ENCODE measurements at places on chromosomes 6 and 20.

- peak; percentile 36 for DNase-seq
Measured at GRCh38 chr20:5557123-5557522, 193.1 kb upstream of the SHLD1 start.

GRCh38 chr20:58722877-58723627, 30.5 kb downstream of the NPEPL1 start:
- DNase-seq = no peak

DNA sequence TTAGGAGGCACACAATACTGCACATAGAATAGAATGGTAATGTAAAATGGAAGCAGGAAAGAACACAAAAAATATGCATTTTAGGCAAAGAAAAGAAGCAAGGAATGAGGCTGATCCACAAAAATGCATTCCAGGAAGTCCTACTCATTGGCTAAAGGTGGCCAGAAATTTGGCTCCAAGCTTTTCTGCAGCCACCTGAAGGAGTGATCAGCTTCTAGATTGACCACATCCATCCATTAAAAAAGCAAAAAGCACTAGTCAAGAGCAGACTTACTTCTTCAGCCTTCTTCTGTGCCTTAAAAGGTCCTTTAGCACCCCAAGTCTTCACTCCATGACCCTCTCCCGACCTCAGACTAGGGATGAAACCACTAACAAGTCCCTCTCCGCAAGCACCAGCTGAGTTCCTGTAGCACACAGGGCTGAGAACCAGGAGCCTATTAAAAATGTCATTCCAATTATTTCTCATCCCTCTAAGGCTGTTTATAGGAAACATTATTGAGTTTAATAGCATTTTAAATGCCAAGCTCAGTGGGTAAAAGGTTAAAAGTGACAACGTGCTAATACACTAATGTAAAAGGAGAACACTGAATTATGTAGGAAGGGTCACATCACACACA, 36.5 kb downstream of the TRAM2 start:
- no peak for DNase-seq

DNA sequence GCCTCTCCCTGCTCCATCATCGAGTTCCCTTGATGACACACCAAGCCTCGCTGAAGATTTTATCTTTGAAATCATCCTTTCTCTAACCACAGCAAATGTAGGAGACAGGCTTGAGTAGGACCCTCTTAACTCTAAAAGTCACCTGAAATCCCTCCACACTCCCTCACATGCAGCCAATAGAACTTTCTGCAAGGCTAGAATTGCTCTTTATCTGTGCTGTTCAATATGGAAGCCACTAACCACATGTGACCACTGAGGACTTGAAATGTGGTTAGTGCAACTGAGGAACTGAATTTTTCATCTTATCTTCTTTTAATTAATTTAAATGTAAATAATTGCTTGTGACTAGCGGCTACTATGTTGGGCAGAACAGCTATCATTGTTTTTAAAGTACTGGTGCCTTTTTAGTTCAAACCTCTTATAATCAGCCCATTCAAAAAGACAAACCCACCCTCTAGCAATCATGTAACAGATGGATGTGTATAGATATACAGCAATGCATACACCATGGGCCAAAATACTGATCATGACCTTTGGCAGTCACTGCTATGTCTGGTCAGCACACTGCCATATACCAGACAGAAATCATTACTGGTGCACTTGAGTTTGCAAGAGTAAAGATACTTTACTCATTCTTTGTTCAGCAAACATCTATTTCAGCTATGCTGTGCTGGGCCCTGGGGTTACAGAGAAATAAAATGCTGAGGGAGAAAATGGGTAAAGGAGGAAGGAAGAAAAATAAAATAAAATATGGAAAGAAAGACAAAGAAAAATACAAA, 50.0 kb downstream of the GFOD1 start:
- no peak for DNase-seq

- no peak for DNase-seq
Measured at GRCh38 chr6:34099878-34100277, 46.0 kb downstream of the GRM4 start.

DNA sequence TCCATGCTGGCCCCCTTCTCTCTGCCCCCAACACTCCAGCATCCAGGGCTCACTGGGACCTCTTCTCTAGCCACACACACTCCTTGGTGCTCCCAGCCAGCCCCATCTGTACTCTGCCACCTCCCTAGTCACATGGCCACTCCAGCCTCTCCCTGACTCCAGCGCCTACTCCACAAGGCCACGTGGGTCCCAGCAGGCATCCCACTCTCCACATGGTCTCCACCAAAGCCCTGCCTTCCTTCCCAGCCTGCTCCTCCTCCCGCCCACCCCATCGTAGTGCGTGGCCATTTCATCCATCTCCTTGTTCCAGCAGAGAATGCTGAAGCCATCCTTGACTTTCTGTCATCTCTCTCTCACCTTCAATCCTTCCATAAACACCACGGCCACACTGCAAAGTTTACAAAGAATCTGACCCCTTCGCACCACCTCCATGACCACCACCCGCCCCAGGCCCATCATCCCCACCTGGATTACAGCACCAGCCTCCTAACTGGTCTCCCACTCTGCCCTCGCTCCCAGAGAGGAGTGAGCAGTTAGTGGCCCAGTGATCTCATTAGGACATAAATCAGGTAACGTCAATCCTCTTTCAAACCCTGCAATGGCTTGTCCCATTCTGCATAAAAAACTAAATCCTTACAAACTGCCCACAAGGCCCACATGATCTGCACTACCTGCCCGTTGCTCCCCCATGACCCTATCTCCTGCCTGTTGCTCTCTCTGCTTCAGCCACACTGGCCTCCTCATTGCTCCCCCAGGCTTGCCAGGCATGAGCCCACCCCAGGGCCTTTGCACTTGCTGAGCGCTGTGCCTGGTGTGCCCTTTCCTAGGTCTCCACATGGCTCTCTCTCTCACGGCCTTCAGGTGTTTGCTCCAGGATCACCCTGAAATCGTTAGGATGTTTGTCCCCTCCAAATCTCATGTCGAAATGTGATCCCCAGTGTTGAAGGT, 96.2 kb downstream of the GRM4 start:
- no peak for DNase-seq

GRCh38 chr6:12350644-12351170, 60.5 kb downstream of the EDN1 start:
- DNase-seq = no peak

- DNase-seq = no peak
Measured at GRCh38 chr6:20200761-20201630, 11.3 kb downstream of the MBOAT1 start.

- no peak for DNase-seq
Measured at GRCh38 chr6:41345901-41346300, 10.5 kb downstream of the NCR2 start.

DNA sequence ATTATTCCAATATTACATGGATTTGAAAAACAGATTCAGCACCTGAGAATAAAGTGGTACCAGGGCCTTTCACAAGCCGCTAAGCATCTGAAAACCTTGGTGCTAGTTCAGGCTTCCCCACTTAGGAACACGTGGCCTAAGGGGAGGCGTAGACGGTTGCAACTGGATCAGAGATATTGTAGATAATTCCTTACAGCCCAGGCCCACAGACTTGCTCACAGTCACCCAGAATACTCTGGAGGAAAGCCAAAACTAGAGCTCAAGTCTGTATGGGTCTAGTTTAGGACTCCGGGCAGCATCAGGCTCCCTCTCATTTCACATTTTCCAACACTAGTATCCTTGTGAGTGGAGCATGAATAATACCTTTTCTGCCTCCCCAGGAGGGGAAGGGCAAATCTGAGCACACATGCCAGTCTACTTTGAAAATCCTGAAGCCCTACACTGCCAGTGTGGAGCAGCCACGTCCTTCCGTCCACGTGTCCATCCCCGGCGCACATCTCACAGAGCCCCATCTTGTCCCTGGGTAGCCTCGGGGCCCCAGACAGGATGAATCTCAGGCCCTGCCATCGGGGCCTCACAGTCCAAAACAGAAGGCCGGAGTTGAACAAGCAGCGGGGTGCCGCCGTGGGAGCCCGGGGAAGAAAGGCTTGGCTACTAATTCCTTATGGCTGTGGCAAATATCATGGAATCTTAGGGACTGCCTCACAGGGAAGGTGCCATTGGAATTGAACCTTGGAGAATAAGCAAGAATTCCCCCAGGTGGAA, 299.3 kb downstream of the NRN1 start:
- no peak for DNase-seq

GRCh38 chr6:107714104-107714503, 110.0 kb downstream of the SCML4 start:
- no peak for DNase-seq

- DNase-seq = no peak
Measured at GRCh38 chr6:13776602-13777001, 37.8 kb downstream of the MCUR1 start.

DNA sequence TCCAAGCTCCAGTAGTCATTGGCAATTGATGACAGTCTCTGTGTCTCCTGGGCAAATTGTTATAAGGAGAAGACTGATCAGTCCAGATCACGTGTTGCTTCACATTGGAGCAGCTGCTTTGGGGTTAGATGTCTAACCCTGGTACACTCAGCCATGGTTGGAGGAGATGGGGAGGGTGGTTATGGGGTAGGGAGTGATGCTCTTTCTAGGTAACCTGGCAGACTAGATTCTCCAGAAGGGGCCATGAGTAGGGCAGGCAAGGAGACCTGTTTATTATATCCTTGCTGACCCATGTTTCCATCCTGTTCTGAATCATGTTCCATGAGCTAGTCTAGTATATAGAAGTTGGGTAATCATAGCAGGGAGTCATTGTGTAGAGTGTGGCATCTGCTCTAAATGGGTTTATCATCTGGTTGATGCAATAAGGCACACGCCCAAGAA, 50.8 kb upstream of the BACH2 start:
- DNase-seq = no peak

DNA sequence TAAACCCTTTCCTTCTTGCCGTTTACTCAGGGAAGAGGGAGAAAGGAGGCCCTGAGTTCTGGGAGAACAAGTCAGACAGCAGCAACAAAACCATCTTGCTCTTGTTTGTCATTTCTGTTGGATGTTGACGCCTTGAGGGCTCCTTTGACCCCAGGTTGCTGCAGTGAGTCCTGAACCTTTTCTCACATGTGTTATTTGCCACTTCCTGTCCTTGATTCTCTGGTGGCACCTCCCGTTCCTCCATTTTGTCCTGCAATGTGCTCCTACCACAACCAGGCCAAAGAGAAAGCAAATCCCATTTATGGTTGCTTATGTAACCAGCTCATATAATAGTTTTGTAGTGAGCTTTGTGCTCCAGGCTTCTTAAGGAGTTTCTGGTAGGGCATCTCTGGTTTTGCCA, 66.6 kb upstream of the ADGRF4 start:
- no peak for DNase-seq

- peak; percentile 28 for DNase-seq
Measured at GRCh38 chr6:129893640-129894039, 32.5 kb upstream of the TMEM244 start.

- no peak for DNase-seq
Measured at GRCh38 chr6:134936476-134936875, 13.4 kb downstream of the ALDH8A1 start.

- peak; percentile 75 for DNase-seq
Measured at GRCh38 chr20:34475979-34476736, 40.1 kb upstream of the DYNLRB1 start.

- DNase-seq = no peak
Measured at GRCh38 chr6:53944543-53944942, 149.7 kb downstream of the LRRC1 start.

DNA sequence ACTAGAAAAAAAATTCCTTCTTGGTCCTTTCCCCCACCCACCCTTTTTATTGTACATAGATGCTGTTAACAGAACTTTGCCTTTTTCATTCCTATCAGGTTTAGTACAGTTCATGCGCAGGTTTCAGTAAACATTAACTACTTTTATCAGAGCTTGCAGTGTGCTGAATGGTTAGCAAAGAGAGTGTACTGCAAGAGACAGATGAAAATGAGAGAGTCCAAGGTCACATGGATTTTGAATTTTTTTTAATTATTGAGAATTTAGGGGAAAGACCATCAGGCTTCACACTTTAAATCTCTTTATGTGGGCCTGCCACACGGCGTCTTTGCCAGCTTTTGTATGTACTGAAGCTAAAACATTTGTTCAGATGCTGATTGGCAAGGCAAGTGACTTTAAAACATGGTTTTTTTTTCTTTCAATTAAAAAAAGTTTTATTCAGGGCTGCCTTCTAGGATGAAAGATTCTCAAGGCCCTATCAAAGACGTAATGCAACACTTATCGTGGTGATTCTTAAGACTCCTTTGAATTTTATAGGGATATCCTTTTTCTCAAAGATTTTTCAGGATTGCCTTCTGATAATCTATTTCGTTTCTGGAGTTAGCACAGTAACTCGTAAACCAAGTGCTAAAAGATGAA, 32.2 kb downstream of the RREB1 start:
- no peak for DNase-seq

DNA sequence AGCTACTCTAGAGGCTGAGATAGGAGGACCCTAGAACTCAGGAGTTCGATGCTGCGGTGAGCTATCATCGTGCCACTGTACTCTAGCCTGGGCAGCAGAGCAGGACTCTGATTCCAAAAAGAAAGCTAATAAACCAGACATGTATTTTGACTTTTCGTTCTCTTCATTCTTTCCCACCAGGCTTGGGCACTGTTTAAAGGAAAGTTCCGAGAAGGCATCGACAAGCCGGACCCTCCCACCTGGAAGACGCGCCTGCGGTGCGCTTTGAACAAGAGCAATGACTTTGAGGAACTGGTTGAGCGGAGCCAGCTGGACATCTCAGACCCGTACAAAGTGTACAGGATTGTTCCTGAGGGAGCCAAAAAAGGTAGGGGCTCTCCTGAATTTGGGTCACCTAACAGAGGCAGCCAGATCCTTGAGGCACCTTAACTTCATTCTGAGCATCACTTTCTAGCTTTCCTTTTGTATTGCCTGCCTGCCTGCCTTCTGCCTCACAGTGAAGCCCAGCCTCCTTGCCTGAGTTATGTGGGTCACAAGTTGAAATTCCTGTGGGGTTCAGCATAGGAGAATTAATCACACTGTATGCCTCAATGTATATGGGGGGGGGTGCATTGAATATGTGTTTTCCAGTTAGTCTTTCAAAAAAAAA, 3.2 kb downstream of the IRF4 start:
- DNase-seq = no peak

GRCh38 chr6:18465410-18466154, 78.4 kb downstream of the RNF144B start:
- DNase-seq = no peak

- no peak for DNase-seq
Measured at GRCh38 chr6:99130897-99131873, 183.4 kb upstream of the FBXL4 start.

GRCh38 chr6:143510991-143511891, at the start of gene FUCA2:
FUCA2 (minus strand) TSS chr6:143511720; CDS start chr6:143511634, 86 bp downstream.
- DNase-seq = peak; percentile 71

DNA sequence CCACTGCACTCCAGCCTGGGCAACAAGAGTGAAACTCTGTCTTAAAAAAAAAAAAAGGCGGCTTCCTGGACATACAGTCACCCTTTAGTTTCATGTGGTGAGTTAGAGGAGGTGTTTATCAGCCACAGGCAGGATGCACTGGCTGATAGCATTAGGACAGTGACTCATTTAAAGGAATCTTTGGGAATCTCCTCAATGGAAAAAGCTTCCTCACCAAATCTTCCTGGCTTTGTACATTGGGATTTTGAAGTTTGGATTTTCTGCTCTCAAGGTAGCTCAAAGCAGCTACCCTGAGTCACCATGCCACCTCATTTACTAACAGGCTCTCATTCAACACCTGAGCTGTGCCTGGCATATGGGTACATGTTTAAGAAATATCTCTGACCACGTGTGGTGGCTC, 20.2 kb downstream of the PRPH2 start:
- DNase-seq = no peak

GRCh38 chr6:46563924-46564323, 72.7 kb upstream of the RCAN2 start:
- DNase-seq = no peak

- DNase-seq = no peak
Measured at GRCh38 chr6:35810971-35811698, 6.0 kb downstream of the LHFPL5 start.

All from GM20000 (cell line).